ENCODE measurements at places on chromosomes 1 and 21. TPM values are rescaled to one million over a fixed set of nuclear protein-coding genes. Genes with fewer than 3 reads are reported as not detected.

- peak; percentile 91 for DNase-seq
- no peaks in the 10 kb centered on the region for H3K36me3 ChIP-seq
- H3K4me1 ChIP-seq = no peaks in the 10 kb centered on the region
- no peak overlapping the region for H3K4me3 ChIP-seq
- no peaks in the 10 kb centered on the region for H3K27me3 ChIP-seq
Observed at GRCh38 chr1:110780600-110781484, 92.1 kb upstream of the CD53 start.

DNA sequence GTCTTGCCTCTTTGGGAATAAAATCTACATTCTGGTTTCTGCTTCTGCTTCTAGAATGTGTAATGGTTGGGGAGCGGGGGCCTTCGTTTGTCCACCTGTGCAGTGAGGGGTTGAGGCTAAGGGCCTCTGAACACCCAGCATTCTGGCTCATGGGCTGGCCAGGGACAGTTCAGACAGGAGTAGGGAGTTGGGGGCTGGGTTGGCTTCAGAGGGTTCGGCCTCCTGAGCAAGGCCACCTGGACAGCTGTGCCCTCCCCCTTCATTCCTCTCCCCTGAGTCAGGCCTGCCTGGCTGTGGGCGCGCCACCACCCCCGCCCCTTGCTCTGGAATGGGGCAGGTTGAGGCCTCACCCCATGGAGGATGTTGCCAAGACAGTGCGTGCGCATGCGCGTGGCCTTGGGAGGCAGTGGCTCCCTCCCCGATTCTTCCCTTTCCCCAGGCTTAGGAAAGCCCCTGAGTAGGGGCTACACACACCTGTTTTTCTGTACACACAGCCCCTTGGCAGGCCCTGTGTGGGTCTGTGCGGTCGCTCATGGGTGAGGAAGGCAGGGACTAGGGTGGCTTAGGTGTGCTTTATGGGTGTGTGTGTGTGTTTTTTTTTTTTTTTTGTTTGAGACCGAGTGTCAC lies 57.0 kb downstream of the YARS1 start:
- no peak overlapping the region for H3K27ac ChIP-seq
- no peaks in the 10 kb centered on the region for H3K27me3 ChIP-seq
- no peak for DNase-seq
- H3K4me3 ChIP-seq = no peak overlapping the region
- H3K4me1 ChIP-seq = peaks cover 10% of the 10 kb centered on the region

DNA sequence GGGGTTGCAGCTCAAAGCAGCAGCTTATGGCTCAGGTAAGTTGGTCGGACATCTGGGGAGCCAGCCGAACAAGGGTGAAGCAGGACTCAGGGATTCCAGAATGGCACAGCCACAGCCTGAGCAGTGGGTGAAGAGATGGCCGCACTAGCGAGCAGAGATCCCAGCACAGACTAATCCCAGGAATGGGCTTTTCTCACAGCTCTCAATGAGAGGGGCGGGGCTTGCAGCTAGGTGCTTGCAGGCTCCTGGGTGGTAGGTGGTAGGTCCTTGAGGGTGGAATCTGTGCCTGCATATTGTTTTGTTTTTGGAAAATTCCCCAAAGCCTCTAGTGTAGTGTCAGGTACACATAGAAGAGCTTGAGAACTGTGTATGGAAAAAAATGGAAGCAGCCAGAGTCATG lies 9.0 kb downstream of the KIAA0040 start:
- no peak for DNase-seq
- no peak overlapping the region for H3K4me3 ChIP-seq
- peaks cover 76% of the 10 kb centered on the region for H3K36me3 ChIP-seq
- H3K27ac ChIP-seq = peak overlapping the region; percentile 60
- peaks cover 100% of the 10 kb centered on the region for H3K4me1 ChIP-seq

GRCh38 chr1:15445390-15446122 lies 7.3 kb downstream of the CTRC start:
- H3K27ac ChIP-seq = no peak overlapping the region
- H3K27me3 ChIP-seq = no peaks in the 10 kb centered on the region
- H3K36me3 ChIP-seq = no peaks in the 10 kb centered on the region
- H3K4me1 ChIP-seq = no peaks in the 10 kb centered on the region
- DNase-seq = no peak

DNA sequence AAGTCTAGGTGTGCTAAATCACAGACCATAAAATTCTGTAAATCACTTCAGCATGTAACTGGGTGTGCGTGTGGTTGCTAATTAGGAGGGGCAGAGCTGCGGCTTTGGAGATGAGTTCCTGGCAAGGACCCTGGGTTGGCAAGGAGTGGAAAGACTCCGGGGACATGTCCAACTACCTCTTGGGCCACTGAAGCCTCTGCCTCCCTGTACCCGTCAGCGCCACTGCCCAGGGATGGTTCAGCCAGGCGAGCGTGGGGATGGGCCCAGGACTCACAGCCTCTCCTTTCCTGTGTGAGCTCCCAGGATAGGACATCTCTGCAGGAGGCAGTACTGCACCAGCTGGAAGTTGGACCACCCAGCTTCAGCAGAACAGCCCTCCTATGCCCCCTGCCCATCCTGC lies 386.4 kb upstream of the VAMP3 start:
- no peak overlapping the region for H3K4me3 ChIP-seq
- DNase-seq = no peak
- H3K4me1 ChIP-seq = peaks cover 10% of the 10 kb centered on the region
- no peaks in the 10 kb centered on the region for H3K36me3 ChIP-seq
- no peak overlapping the region for H3K27ac ChIP-seq
- no peaks in the 10 kb centered on the region for H3K27me3 ChIP-seq

- no peak for DNase-seq
- no peak overlapping the region for H3K27ac ChIP-seq
- H3K27me3 ChIP-seq = no peaks in the 10 kb centered on the region
Observed at GRCh38 chr1:151056149-151056548, 3.3 kb downstream of the CDC42SE1 start.

DNA sequence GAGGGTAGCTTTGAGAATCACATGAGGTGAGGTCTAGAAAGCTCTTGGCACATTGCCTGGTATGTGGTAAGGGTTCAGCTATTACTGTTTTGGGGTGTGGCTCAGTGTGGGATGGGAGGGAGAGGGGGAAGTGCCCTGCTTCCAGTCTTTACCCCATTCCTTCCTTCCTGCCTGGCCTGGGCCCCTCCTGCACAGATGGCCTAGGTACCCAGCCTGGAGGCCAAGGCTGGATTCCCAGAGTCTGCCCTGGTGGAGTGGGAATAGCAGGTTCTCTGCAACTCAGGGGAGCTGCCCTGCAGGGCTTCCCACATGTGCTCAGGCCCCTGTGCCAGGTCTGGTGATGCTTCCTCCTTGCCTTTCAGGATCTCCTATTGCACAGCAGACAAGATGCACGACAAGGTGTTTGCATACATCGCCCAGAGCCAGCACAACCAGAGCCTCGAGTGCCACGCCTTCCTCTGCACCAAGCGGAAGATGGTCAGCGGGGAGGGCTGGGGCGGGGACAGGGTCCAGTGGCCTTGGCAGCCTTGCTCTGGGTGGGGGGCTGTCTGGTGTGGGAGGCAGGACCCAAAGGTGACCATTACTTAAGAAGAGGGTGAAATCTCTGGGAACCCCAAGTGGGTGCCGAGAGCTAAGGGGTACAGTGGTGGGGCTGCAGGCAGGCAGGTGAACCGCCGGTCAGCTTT lies 13.5 kb downstream of the LDLRAP1 start:
- H3K4me1 ChIP-seq = peaks cover 11% of the 10 kb centered on the region
- no peaks in the 10 kb centered on the region for H3K36me3 ChIP-seq
- H3K4me3 ChIP-seq = no peak overlapping the region
- H3K27ac ChIP-seq = no peak overlapping the region
- no peaks in the 10 kb centered on the region for H3K27me3 ChIP-seq

GRCh38 chr1:25148673-25149300 lies 83.5 kb downstream of the SYF2 start:
- peak; percentile 87 for DNase-seq
- H3K4me3 ChIP-seq = no peak overlapping the region
- no peak overlapping the region for H3K27ac ChIP-seq
- H3K27me3 ChIP-seq = no peaks in the 10 kb centered on the region
- peaks cover 31% of the 10 kb centered on the region for H3K4me1 ChIP-seq
- no peaks in the 10 kb centered on the region for H3K36me3 ChIP-seq

DNA sequence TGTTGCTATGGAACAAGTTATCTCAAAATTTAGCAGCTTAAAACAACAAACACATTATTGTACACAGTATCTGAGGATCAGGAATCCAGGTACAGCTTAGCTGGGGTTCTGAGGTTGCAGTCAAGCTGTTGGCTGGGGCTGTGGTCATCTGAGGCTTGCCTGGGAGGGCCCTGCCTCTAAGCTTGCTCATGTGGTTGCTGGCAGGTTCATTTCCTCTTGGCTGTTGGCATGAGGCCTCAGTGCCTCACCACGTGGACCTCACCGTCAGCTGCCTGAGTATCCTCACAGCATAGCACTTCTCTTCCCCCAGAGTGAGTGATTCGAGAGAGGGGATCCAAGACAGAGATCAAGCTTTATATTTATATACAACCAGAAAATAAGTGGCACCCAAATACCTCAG lies 18.6 kb downstream of the NTPCR start:
- H3K36me3 ChIP-seq = peaks cover 34% of the 10 kb centered on the region
- no peaks in the 10 kb centered on the region for H3K27me3 ChIP-seq
- H3K27ac ChIP-seq = no peak overlapping the region
- no peak overlapping the region for H3K4me3 ChIP-seq
- no peak for DNase-seq

DNA sequence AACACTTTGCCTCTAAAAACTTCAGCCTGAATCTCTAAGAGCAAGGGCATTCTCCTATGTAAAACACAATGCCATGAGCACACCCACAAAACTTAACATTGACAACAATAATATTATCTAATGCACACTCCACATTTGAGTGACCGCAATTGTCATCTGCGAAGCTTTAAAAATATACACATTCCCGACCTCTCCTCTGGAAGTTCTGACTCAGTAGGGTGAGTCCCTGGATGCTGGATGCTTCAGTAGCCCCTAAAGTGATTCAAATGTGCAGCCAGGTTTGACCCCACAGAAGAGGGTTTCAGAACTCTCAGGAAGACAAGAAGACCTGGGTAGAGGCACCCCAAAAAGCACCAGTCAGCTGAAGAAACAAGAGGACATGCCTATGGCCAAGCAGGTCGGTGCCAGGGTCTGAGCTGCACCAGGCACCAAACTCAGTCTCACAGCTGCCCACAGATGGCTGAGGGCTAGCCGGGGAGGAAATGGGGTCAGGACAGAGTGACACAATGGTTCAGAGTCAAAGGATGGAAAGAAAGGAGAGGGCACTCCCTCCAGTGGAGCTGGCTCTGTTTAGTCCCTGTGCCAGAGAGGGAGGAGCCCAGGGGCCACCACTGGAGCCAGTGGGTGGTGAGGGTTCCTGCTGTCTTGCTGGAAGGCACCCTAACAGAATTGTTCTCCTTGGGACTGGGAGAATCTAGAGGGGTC lies 17.4 kb downstream of the PIK3C2B start:
- H3K27me3 ChIP-seq = no peaks in the 10 kb centered on the region
- H3K4me1 ChIP-seq = peaks cover 18% of the 10 kb centered on the region
- no peak overlapping the region for H3K4me3 ChIP-seq
- no peak for DNase-seq
- no peaks in the 10 kb centered on the region for H3K36me3 ChIP-seq

GRCh38 chr1:217812175-217812574 lies 181.0 kb downstream of the SPATA17 start:
- no peaks in the 10 kb centered on the region for H3K36me3 ChIP-seq
- no peaks in the 10 kb centered on the region for H3K27me3 ChIP-seq
- H3K4me3 ChIP-seq = no peak overlapping the region
- H3K4me1 ChIP-seq = no peaks in the 10 kb centered on the region
- no peak for DNase-seq

DNA sequence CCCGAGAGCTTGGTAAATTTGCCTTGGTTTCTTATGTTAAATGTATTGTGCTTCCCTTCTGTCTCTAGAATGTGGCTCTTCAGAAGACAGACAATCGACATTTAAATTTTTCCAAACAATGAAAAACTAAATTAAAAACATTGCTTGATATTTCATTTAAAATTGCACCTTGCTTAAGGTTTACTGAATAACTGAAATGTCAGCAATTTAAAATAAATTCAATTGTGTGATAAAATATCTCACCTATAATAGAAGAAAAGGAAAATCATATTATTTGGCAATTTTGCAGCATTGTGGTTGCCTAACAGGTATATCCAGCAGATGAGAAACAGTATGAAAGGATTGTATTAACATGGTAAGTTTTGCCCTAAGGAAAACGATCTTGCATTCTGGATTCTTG lies 56.5 kb downstream of the MAP3K21 start:
- H3K4me3 ChIP-seq = no peak overlapping the region
- H3K36me3 ChIP-seq = no peaks in the 10 kb centered on the region

GRCh38 chr1:109027841-109028240 lies 14.1 kb downstream of the WDR47 start:
- H3K27ac ChIP-seq = no peak overlapping the region
- no peak overlapping the region for H3K4me3 ChIP-seq
- H3K27me3 ChIP-seq = no peaks in the 10 kb centered on the region
- H3K4me1 ChIP-seq = peaks cover 42% of the 10 kb centered on the region
- DNase-seq = peak; percentile 59

DNA sequence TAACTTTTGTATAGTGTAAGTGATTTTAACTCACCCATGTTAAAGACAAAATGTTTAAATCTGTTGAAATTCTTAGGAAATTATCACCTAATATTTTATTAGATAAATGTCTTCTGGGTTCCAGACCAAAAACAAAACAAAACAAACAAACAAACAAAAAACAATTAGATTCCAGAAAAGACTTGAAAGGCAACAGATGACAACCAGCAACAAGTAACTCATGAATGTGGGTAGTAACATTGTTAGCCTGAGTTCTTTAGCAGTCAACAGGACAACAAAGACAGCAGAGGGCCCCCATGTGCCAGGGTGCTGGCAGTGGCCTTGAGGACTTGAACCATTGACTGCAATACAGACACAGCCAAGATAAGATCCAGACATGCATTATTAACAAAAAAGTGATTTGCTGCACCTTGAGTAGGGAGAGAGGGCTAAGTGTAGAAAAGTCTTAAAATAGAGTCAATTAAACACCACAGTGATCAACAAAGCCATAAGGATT lies 2.4 kb upstream of the CD247 start:
- DNase-seq = no peak
- no peaks in the 10 kb centered on the region for H3K36me3 ChIP-seq
- H3K4me1 ChIP-seq = peaks cover 10% of the 10 kb centered on the region
- H3K4me3 ChIP-seq = no peak overlapping the region
- H3K27ac ChIP-seq = no peak overlapping the region
- H3K27me3 ChIP-seq = no peaks in the 10 kb centered on the region

GRCh38 chr1:229247871-229248270 lies 23.0 kb upstream of the RAB4A start:
- no peaks in the 10 kb centered on the region for H3K36me3 ChIP-seq
- H3K27me3 ChIP-seq = no peaks in the 10 kb centered on the region
- H3K4me3 ChIP-seq = no peak overlapping the region
- H3K27ac ChIP-seq = no peak overlapping the region

The GPR25 gene
- not detected for total RNA-seq

The VANGL2 gene
- total RNA-seq = 0.07 TPM

The LRRIQ3 gene
- 0.67 TPM for total RNA-seq

The PLA2G2D gene
- total RNA-seq = not detected

The NMNAT2 gene
- not detected for total RNA-seq

The LAMTOR2 gene
- total RNA-seq = 106 TPM

The LHX8 gene
- not detected for total RNA-seq

The FCRLB gene
- total RNA-seq = 937 TPM

The CFHR3 gene
- not detected for total RNA-seq
